ENCODE measurements at places on chromosomes 6 and 20. TPM values are rescaled to one million over a fixed set of nuclear protein-coding genes. Genes with fewer than 3 reads are reported as not detected.

KIZ gene
- total RNA-seq: 8.4 TPM

BTNL2 gene
- total RNA-seq: not detected

MYLIP gene
- total RNA-seq: 22.4 TPM

TP53TG5 gene
- 0.69 TPM for total RNA-seq

TINAG gene
- not detected for total RNA-seq

TRIM15 gene
- total RNA-seq: not detected

DNA sequence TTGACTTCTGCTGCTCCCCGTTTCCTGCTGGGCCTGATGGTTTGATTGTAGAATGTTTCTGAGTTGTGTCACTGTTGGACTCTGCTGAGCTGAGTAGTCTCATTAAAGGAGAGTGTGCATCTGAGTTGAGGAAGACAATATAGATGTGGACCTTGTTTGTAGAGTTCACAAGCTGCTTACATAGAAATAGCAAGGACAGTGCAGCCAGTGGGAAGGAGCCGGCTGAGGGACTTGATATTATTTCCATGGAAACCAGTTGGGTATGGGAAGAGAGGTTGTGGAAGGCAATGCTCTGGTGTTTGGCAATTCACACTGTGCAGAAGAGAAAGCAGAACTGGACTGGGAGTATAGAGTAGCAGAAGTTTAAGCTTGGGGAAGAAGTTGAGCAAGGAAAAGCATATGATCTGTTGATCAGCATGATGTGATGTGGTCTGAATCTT, 14.8 kb downstream of the IGF2R start:
- H3K27me3 ChIP-seq: no peaks in the 10 kb centered on the region
- H3K4me1 ChIP-seq: peaks cover 21% of the 10 kb centered on the region
- H3K4me3 ChIP-seq: no peak overlapping the region
- DNase-seq: no peak

DNA sequence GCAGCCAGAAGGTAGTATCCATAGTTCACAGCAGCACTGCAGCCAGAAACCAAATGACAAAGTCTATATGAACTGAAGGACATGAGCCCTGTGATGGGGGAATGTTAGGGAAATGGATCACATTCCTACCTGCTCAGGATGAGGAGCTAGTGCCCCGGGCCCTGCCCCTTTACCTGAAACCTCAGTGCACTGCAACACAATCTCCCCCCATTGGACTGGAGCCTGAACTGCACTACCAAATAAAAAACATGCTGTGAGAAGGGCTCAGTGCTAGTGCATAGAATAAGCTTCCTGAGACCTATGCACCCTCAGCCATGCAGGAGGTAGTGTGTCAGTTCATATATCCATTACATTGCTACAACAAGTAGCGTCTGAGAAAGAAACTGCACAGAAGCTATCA, 477.8 kb downstream of the HACE1 start:
- no peaks in the 10 kb centered on the region for H3K4me1 ChIP-seq
- no peak for DNase-seq
- no peaks in the 10 kb centered on the region for H3K27me3 ChIP-seq
- H3K27ac ChIP-seq: no peak overlapping the region
- no peaks in the 10 kb centered on the region for H3K36me3 ChIP-seq

DNA sequence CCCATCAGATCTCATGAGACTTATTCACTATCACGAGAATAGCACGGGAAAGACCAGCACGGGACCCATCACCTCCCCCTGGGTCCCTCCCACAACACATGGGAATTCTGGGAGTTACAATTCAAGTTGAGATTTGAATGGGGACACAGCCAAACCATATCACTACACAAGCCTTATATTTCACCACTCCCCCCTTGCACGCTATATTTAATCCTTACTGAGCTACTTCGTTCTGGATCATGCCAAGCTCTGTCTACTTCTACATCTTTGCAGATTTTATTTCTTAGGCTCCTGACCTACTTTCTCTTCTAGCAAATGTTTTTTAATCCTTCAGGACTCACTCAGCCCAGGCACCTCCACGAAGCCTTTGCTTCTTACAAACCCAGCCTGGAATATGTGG, 452.6 kb upstream of the SOX4 start:
- no peaks in the 10 kb centered on the region for H3K36me3 ChIP-seq
- no peaks in the 10 kb centered on the region for H3K27me3 ChIP-seq
- no peak for DNase-seq
- no peak overlapping the region for H3K27ac ChIP-seq

DNA sequence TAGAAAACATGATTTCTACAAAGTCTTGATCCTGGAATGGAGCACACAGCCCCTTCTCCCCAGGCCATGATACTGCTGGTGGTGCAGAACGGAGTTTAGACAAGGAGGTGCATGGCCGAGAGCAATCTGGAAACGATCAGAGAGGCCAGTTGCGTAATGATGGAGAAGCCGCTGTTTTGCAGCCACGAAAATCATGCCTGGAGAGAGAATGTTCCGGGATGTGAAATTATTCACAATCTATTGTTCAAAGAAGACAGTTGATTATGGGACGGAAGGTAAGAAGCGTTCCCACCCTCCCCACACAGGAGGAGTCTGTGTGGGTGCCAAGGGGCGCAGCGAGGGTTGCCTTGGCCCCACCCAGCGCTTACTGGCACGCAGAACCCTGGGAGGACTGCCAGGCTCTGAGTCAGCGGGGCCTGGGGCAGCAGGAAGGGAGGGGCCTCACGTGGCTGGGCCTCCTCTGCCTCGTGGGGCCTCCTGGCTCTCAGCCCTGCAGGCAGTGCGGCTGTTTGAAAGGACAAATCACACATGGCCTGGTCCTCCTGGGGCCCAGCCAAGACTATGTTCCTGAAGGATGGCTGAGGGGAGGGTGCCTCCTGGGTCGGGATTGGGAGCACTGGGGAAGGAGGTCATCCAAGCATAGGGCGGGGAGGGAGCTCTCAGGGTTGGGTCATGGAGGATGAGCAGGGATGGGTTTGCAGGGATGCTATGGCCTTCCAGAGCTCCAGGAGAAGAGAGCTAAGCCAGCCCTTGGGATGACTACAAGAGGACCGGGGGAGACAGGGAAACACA, 8.7 kb upstream of the AP5S1 start:
- DNase-seq: peak; percentile 98
- H3K4me3 ChIP-seq: peak overlapping the region; percentile 41
- H3K36me3 ChIP-seq: peaks cover under 1% of the 10 kb centered on the region
- H3K4me1 ChIP-seq: peaks cover 35% of the 10 kb centered on the region
- no peaks in the 10 kb centered on the region for H3K27me3 ChIP-seq

- no peaks in the 10 kb centered on the region for H3K36me3 ChIP-seq
- H3K4me1 ChIP-seq: peaks cover 9% of the 10 kb centered on the region
- no peak within 1 kb of the TSS for H3K27ac ChIP-seq
Measured at GRCh38 chr20:38601216-38602184, at the start of gene ARHGAP40. Gene ARHGAP40 (plus strand): TSS chr20:38601809.

DNA sequence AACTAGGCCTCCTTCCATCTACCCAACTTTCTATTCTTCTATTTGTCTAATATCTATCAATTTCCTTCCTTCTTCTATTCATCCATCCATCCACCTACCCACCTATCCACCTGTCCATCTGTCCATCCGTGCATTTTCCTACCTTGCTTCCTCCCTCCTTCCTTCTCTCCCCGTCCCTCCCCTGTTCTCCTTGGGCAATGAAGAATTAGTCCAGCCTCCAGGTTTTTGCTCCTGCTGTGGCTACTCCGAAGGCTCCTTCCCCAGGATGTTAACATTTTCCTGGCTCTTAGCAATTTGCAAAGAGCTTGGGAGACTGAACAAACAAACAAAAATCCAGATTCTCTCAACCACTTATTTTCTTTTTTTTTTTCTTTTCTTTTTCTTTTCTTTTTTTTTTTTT, 81.6 kb downstream of the KCNB1 start:
- H3K27me3 ChIP-seq: no peaks in the 10 kb centered on the region
- no peak overlapping the region for H3K27ac ChIP-seq
- no peaks in the 10 kb centered on the region for H3K36me3 ChIP-seq

DNA sequence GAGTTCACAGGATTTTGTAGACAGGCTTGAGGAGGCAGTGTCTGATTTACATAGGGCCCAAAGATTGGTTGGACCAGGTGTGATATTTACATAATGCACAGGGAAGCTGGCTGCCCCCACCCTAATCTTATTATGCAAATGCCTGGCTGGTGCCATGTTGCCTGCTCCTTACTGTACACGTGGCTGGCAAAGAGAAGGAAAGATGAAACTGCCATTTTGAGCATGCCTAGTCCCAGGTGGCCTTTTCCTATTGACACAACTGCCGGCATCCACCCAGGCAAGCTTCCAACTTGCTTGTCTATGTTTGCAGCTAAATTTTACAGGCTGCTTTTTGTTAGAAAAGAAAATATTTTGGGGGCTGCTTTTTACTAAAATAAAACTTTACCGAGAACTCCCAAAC, 174.6 kb downstream of the LMBRD1 start:
- no peak overlapping the region for H3K4me3 ChIP-seq
- no peaks in the 10 kb centered on the region for H3K27me3 ChIP-seq
- no peaks in the 10 kb centered on the region for H3K4me1 ChIP-seq

DNA sequence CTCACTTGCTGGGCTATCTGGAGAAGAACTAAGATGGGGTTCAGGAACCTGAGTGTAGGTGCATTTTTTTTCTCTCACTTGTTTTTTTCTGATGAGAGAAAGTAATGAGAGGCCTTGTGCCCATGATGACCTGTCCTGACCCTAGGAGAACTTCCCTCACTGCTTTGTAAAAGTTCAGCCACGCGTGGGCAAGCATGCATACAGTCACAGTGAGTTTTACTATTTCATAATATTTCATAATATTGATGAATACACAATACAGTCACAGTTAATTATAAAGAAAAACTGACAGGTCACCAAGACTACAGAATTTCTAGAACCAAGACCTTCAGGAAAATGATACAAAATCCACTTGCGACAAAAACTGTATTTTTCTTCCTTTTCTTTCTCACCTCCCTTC, 111.8 kb downstream of the MAP7 start:
- H3K27ac ChIP-seq: no peak overlapping the region
- no peak overlapping the region for H3K4me3 ChIP-seq
- H3K36me3 ChIP-seq: no peaks in the 10 kb centered on the region
- no peak for DNase-seq

DNA sequence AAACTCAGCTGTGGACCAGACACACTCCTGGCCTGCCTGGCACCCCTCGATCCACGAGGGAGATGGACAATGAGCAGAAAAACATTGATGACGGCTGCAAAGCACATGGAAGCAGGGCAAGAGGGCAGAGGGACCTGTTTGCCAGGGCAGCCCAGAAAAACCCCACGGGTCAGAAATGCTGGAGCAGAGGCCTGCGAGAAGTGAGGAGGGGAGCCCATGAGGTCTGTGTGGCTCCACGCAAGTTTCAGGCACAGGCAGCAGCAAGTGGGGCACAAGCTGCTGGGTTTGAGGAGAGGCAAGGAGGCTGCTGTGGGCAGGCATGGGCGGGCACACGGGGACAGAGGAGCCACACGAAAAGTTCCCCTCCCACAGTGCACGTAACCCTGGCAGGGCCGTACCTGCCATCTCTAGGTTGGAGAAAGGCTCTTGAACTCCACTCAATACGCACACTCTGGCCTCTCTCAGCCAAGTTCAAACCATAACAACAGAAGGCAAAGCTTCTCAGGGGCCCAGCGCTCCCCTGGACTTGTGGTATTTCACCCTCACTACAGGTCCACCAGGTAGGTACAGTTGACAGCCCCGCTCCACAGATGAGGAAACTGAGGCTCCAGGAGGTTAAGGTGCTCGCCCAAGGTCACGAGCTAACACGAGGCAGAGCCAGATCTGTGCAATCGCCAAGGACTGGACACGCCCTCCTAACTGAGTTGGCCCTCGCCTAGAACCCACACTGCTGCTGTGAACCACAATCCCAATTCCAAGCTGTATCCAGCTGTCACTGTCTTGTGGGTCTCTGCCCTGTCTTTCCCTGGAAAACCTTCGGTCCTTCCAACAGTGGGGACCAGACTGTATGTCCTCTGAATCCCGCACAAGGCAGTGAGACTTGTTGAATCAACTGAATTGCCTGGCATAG, 108.2 kb downstream of the NOL4L start:
- H3K27me3 ChIP-seq: no peaks in the 10 kb centered on the region
- H3K4me3 ChIP-seq: no peak overlapping the region
- no peaks in the 10 kb centered on the region for H3K36me3 ChIP-seq
- no peak overlapping the region for H3K27ac ChIP-seq

DNA sequence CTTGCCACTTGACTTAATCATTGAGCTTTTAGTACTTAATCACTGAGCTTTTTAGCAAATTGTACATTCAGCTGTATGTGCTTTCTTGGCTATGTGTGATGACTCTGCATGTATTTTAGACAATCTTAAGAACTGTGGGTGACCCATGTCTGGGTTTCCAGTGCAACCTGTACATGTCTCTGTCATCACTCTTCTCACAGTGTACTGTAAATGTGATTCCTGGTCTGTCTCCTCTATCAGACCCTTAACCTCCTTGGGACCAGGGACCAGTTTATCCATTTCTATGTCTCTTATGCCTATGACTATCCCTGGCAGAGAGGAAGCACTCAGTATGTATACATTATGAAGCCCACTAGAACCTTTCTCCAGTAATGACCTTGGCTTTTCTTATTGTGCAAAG, 36.6 kb upstream of the HDDC2 start:
- H3K4me1 ChIP-seq: no peaks in the 10 kb centered on the region
- H3K36me3 ChIP-seq: no peaks in the 10 kb centered on the region
- H3K27me3 ChIP-seq: no peaks in the 10 kb centered on the region
- H3K4me3 ChIP-seq: no peak overlapping the region
- DNase-seq: no peak

- no peaks in the 10 kb centered on the region for H3K27me3 ChIP-seq
- H3K27ac ChIP-seq: no peak overlapping the region
- no peak overlapping the region for H3K4me3 ChIP-seq
- H3K4me1 ChIP-seq: no peaks in the 10 kb centered on the region
- no peak for DNase-seq
Measured at GRCh38 chr6:127249621-127250020, 17.0 kb upstream of the RNF146 start.

- no peak overlapping the region for H3K4me3 ChIP-seq
- H3K4me1 ChIP-seq: peaks cover 16% of the 10 kb centered on the region
- no peak overlapping the region for H3K27ac ChIP-seq
- peaks cover 3% of the 10 kb centered on the region for H3K36me3 ChIP-seq
Measured at GRCh38 chr20:44896583-44896982, 11.1 kb downstream of the YWHAB start.

- no peak overlapping the region for H3K4me3 ChIP-seq
- DNase-seq: no peak
- H3K36me3 ChIP-seq: no peaks in the 10 kb centered on the region
- peaks cover 33% of the 10 kb centered on the region for H3K4me1 ChIP-seq
Measured at GRCh38 chr6:16698997-16699868, 62.0 kb downstream of the ATXN1 start.

GRCh38 chr20:45087814-45088213, 13.1 kb downstream of the KCNS1 start:
- H3K4me1 ChIP-seq: no peaks in the 10 kb centered on the region
- H3K27ac ChIP-seq: no peak overlapping the region
- no peak for DNase-seq
